ENCODE measurements at places on chromosomes 3 and 15.

- no peak for DNase-seq
These were observed at the start of gene RASGRF1 for GRCh38 chr15:79090487-79091203. Gene RASGRF1 (minus strand): TSS chr15:79090780. CDS start chr15:79090498, 282 bp downstream.

DNA sequence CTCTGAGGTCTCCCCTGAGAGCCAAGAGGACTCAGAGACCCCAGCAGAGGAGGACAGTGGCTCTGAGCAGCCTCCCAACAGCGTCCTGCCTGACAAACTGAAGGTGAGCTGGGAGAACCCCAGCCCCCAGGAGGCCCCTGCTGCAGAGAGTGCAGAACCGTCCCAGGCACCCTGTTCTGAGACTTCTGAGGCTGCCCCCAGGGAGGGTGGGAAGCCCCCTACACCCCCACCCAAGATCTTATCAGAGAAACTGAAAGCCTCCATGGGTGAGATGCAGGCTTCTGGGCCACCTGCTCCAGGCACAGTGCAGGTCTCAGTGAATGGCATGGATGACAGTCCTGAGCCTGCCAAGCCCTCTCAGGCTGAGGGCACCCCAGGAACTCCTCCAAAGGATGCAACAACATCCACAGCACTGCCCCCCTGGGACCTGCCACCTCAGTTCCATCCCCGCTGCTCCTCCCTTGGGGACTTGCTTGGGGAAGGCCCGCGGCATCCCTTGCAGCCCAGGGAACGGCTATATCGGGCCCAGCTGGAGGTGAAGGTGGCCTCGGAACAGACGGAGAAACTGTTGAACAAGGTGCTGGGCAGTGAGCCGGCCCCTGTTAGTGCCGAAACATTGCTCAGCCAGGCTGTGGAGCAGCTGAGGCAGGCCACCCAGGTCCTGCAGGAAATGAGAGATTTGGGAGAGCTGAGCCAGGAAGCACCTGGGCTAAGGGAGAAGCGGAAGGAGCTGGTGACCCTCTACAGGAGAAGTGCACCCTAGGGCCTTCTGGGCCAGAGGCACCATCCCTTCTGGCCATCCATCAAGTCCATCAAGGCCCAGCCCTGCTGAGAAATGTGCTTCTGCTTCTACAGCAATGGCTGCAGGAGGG is 23.6 kb downstream of the PLEKHO2 start:
- DNase-seq, result no peak

DNA sequence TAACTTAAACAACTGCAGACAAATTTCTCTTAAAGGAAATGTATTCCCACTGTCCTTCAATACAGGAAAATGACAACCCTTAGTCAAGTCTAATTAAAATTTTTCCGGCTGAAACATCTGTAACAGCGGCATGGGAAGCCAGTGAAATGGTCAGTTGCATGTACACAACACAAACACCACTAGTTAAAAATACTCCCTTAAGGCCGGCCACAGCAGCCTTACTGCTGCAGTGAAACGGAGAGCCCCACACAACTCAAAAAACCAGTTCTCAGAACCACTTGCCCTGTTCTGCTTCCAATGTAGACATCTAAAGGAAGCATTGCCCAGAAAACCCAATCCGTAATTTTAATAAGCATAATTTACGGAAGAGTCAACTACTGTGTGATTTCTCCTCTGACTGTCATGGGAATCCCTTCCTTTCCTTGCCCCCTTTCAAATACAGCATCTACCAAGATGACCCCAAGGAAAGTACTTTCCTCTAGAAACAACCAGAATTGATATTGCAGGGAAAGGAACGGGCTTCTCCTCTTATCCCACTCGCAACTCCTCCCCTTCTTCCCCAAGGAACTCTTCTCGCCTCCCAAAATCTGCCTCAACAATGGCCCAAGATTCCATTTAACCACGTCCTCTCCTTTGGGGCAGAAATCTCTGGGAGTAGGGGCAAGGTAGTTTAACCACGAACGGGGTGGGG is 1.6 kb downstream of the FBN1 start:
- no peak for DNase-seq

DNA sequence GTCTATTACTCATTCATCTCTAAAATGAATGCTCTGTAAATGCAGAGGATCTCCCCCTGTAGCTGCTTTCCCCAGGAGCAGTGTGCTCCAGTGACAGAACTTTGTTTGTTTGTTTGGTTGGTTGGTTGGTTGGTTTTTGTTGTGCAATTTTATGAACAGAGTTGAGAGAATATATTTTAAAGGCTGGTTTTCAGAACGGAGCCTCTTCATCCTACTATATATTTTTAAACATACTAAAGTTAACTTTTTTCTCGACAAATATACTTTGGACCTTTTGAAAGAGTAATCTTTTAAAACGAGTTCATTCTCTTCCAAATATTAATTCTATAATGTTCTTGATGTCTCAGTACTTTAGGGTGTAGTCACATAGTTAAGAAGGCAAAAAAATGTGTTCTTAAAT is 20.2 kb downstream of the RYR3 start:
- no peak for DNase-seq

GRCh38 chr3:30227571-30228301 is 378.7 kb upstream of the TGFBR2 start:
- no peak for DNase-seq

DNA sequence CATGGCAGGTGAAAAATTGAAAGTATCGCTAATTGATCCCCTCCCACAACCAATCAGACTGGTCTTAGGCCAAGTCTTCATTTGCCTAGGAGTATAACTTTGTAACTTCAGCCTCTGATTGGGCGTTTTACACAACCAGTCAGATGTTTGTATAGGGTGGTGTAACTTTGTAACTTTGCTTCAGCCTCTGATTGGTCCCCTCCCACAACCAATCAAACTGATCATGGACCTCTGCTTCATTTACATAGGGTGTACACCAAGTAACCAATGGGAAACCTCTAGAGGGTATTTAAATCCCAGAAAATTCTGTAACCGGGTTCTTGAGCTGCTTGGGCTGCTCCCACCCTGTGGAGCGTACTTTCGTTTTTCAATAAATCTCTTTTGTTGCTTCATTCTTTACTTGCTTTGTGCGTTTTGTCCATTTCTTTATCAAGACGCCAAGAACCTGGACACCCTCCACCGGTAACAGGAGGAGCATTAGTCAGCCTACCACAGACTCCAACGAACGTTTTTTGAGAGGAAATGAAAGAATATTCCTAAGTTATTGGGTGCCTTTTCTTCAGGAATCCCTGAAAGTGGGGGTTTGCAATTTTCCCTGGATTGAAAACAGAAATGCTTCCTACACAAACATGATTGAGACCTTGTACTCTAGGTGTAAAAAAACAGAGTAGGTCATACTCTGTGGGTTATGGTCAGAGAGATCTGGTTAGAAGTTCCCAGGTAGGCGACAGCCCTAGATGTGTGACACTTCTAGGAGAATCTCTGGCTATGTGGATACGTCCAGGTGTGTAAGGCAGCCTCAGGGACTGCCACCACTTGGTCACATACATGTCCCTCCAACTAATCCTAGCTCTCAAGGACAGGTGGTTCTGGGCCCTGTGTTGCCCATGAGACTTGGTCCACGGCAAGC is 5.5 kb upstream of the SACM1L start:
- no peak for DNase-seq

DNA sequence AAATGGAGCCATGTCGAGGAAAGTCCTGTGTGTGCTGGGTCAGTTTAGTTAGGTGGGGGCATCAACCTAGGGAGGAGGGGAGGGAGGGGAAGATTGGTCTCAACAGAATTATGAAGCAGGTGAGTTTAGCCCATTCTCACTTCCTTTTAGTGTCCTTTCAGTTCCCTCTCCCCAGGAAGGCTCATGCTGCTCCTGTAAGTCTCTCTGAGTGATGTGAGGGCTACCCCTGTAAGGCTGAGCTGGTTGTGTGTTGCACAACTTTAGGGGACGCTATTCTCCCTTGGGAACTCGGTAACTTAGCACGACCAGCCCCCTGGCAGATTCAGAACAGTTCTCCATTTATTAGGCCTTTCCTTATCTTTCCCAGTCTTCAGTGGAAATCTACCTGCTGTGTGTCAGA is 21.2 kb downstream of the IL5RA start:
- no peak for DNase-seq

DNA sequence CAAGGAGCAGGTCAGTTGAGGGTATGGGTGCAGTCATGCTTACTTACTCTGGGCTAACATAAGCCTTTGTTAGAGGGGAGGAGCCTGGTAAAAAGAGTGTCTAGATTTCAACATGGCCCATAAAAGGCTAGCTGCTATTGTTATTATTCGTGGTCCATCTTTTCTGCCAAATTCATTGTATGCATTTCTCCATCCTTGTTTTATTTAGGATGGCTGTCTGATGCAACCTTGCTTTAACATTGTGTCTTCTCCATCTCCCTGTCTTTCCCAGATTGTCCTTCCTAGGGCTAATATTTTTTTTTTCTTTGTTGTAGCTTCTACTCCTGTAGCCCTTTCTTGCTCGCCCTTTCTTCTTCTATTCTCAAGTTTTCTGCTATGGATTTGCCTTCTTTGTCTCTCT is 12.6 kb downstream of the RBMS3 start:
- no peak for DNase-seq

- DNase-seq, result no peak
These were observed 519.3 kb upstream of the CADM2 start for GRCh38 chr3:84439476-84439875.

DNA sequence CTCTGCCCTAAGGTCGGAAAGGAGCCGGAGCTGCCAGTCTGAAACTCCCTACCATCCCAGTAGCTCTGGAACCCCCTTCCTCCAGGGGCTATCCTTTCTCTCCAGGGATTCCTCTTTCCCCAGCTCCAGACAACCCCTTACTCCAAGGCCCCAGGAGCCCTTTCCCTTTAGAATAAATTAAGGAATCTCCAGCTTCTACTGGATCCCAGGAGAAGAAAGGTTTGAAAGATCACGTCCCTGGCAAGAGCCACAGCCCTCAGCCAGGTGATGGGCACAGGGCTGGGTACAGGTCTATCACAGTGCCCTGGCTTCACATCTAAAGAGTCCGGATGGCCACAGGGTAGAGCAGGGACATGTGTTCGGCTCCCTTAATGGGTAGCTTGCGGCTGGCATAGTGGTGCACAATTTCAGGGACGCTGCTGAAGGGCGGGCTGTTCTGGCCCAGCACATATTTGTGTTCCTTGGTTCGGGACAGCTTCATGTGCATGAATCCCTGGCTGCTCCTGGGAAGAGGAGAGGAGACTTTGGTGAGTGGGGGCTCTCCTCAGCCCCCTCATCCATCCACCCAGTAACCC is 20.0 kb downstream of the SHF start:
- DNase-seq, result no peak

GRCh38 chr3:192399767-192400166 is 327.6 kb downstream of the FGF12 start:
- DNase-seq, result no peak

GRCh38 chr3:16174976-16175901 is 759 bp downstream of the GALNT15 start:
- DNase-seq, result no peak

DNA sequence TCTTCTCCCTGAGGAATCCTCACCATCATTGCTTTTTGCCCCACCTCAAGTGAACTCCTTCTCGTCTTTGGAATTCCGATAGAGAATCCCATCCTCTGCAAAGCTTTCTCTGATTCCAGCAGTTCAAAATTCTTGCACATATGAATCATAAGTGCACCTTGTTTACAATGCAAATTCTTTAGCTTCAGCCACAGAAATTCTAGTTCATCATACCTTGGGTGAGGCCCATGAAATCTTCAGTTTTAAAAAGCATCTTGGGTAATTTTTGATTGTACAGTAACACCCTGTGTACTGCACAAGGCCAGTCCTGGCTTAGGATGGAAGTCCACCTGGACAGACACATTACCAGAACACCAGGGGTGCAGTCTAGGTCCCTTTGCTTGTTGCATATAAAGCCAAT is 30.8 kb downstream of the MDFIC2 start:
- no peak for DNase-seq

- DNase-seq, result no peak
These were observed 5.9 kb upstream of the RBPMS2 start for GRCh38 chr15:64781299-64781698.

DNA sequence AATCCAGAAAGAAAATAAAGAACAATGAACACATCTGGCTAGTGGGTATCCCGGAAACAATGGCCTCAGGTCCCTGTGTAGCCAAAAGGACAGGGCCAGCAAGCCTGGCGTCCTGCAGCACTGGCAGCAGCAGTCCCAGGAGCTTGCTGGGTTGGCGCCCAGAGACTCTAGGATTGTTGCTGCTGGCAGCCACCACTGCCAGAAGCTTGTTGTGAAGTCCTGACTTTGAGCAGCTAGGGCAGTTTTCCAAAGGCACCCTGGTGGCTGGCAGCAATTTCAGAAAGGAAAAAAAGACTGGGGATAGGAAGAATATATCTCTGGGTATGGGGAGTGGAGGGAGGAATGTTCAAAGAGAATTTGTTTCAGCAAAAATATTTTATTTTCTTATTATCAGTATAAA is 11.3 kb downstream of the SHQ1 start:
- DNase-seq, result no peak

DNA sequence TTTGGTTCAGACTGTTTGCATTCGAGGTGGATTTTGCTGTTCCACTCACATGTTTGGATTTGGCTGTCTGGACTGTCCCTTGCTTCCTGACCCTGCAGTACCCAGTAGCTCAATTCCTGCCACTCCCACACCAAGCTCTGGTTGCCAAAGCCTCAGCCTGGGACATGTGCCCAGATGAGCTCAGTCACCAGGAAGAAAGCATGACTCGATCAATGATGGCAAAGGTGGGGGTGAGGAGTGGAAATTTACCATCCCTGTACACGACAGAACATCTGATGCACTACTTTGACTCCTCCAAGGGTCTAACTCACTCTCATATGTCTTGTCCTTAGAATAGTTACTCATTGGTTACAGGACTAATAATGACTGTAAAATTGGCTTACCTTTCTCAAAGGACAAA is 45.2 kb downstream of the ZNF385D start:
- no peak for DNase-seq

GRCh38 chr3:124999317-124999716 is 56.5 kb downstream of the HEG1 start:
- DNase-seq, result no peak

GRCh38 chr15:91356083-91356482 is 256.0 kb downstream of the SV2B start:
- no peak for DNase-seq

DNA sequence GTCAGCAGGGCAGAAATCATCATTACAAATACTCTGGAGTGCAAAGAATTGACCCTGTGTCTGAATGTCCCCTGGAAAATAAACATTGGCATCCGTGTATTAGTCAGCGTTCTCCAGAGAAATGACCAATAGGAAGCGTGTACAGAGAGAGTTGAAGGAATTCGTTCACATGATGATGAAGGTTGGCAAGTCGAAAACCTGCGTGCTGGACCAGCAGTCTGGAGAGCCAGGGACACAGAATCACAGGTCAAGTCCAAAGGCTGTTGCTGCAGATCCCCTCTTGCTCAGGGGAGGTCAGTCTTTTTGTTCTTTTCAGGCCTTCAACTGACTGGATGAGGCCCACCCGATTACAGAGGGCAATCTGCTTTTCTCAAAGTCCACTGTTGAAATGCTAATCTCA is 16.6 kb downstream of the GP9 start:
- no peak for DNase-seq

DNA sequence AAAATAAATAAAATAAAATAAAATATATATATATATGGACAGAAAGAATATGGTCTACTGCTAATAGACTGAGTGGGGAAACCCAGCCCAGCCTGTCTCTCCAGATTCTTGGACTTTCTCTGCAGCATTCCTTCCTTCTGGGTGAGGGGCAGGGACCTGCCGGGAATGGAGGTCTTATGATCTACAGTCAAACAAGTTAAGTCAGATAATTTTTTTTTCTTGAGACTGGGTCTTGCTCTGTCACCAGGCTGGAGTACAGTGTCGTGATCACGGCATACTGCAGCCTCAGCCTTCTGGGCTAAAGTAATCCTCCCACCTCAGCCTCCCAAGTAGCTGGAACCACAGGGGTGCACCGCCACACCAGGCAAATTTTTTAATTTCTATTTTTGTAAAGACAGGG is 33.5 kb upstream of the ZNF774 start:
- no peak for DNase-seq

All from SK-N-MC (cell line).